ENCODE measurements at places on chromosomes 3 and 15.

GRCh38 chr15:57916695-57917094, 148.8 kb downstream of the ALDH1A2 start:
- no peak for DNase-seq

DNA sequence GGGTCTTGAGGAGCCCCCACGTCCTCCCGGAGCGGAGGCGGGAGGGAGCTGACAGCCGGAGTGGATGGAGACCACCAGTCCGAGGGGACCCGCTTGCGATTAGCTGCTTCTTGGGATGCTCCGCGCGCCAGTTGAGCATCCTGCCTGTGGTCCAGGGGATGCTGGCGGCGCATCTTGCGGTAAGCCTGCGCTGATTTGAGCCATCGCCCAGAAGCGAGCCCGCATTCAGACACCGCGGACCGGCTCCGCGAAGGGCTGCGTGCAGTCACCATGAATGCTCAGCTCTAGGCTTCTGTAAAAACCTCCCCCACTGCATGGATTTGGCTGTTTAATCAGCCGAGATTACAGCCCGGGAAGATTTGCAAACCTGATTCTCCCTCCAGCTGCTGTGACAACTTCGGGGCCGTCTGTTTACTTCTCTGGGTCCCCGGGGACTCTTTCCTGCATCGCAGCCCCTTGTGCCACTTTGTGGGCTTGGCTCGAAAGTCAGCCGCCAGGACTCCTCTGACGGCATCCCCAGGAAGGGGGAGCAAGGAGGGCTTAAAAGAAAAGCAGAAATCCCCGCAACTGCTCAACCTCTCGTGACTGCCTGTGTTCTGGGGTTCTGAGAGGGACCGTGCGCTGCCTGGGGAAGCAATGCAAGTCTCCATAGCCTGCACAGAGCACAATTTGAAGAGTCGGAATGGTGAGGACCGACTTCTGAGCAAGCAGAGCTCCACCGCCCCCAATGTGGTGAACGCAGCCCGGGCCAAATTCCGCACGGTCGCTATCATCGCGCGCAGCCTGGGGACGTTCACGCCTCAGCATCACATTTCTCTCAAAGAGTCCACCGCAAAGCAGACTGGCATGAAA, 171.1 kb downstream of the KCNAB1 start:
- peak; percentile 90 for DNase-seq

- DNase-seq: no peak
Observed at GRCh38 chr3:126529585-126530170, 5.7 kb downstream of the CHST13 start.

DNA sequence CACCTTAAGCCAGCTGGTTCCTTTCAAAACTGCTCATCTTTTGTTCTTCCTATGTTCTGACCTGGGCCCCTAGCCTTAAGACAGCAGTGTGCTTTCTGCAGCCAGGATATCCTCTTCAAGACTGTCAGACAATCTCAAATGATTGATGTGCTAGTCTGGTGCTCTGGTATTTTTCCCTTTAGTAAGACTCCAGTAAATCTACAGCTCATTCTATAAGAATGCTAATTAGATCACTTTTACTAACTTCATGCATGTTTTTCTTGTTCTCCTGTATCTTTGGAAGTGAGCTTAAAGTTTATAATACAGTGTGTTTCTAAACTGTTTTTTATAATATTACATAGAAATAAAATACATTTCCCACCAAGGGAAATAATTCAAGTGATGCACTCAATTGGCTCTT, 220.9 kb upstream of the NANOGP8 start:
- DNase-seq: no peak

DNA sequence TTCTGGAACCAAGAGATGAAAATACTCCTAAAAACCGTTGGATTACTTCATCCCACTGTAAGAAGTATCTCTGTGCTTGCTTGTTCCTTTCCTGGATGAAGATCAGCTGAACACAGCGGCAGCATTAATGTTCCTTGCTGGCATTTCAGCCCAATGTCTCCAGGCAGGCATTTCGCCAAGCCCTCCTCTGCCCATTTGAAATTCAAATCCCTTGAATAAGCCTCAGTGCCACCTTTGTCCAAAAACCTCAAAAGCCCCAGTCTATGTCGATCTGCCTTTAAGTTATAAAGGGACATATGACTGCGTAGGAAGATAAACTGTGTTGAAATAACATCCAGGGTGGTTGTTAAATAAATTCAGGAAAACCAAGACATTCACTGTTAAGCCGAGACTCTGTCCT, 156.8 kb upstream of the PDZRN3 start:
- DNase-seq: peak; percentile 43

- DNase-seq: no peak
Observed at GRCh38 chr3:13252207-13252606, 167.9 kb downstream of the NUP210 start.

- no peak for DNase-seq
Observed at GRCh38 chr15:87496795-87497194, 759.7 kb downstream of the NTRK3 start.

DNA sequence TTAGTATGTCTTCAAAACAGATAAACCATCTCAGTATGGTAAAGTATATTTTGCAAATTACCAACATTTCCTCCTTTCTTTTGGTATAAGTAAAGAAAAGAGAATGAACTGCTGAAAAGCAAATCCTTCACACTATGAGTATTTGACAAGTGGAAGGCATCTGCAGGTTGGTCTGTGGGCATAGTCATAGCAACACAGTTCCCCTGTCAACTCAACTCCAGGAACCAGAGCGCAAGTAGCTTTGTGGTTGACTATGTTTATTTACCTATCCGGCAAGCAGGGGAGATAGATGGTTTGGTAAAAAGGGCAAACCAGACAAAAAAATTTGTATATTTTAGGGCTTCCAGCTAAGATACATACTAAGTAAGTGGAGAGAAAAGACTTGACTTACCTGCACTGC, 88.3 kb upstream of the PPIB start:
- no peak for DNase-seq

- DNase-seq: no peak
Observed at GRCh38 chr15:79529157-79529785, 97.1 kb downstream of the MINAR1 start.

DNA sequence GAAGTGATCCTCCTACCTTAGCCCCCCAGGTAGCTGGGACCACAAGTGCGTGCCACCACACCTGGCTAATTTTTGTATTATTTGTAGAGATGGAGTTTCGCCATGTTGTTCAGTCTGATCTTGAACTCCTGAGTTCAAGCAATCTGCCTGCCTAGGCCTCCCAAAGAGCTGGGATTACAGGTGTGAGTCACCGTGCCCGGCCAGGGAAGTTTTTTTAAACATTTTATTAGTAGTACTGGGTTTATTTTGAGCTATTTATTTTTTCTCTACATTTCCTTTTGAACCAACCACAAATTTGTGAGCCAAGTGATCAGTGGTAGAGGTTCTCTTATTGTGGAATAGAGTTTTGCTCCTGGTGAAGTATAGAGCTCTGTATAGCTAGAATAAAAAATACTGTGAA, 33.7 kb downstream of the ARMC8 start:
- DNase-seq: no peak

DNA sequence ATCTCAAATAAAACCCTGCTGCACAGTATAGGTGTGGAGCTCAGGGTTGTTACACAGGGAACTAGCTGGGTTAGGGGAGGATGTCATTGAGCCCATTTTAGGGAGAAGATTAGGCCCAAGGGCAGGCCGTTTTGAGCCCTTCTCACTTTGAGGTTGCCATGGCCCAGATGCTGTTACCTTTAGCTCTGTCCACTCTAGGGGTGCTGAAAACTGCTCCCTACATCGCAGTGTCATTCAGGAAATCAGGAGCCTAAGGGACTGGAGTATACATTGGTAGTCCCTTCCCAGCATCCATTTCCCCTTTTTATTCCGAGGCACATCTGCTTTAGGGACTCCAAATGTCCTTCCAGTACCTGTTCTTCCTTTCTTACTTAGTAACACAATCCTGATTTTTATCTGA, 79.0 kb upstream of the SELENOK start:
- no peak for DNase-seq

DNA sequence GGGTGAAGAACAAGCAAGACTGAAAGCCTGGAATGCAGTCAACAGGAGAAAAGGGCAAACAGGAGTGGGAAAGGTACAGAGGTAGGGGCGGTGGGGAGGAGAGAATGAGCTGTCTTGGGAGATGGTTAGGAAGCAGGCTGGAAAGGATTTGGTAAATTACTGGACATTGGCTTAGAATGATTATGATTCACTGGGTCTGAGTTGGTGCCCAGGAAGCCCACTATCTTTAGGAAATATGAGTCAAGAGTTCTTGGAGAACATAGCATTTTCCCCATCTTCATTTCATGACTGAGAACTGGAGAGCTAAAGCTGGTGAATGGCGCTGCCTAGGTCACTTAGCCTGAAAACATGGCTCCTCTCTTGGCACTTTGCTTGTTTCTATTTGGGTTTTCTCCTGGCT, 74.7 kb upstream of the C3orf80 start:
- no peak for DNase-seq

DNA sequence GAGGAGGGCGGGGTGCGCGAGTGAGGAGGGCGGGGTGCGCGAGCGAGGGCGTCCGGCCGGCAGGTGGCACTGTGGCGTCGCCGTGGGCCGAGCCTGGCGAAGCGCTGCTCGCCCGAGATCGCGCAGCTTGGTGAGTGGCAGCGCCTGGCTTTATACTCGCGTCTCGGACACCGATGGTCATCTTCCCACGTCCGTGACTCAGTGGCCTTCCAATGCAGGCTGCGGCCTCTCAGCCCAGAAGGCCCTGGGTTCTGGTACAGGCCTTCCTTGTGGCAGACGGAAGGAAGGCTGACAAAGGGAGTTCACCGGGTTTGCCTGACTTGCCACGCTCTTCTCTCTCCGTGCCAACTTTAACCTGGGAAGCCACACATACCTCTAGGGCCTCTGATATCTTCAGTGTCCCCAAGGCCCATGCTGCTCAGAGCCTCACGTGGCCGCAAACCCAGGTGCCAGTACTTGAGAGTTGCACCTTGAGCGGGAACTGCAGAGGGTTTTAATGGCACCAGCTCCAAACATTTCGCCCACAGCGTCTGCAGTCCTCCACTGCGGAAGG, 195.3 kb upstream of the LYSMD4 start:
- peak; percentile 97 for DNase-seq

DNA sequence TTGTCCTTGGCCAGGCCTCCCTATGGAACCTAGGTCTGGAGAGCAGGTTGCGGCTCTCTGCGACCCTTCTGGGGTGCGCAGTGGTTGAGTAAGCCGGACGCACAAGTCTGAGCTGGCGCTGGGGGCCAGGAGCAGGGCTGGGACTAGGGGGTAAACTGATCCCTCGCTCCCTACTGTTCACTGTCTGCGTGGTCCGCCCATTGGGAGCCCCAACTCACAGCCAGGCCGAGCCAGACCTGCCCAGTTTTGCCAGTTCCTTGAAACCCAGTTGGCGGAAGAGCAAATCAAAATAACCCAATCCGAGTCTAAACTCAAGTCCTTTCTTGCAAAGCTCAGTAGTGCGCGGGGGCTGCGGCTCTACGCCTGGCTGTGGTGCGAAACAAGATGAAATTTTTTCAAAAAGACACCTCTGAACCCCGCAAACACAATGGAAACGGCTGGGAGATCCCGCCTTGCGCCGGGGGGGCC, 17.5 kb downstream of the RGMA start:
- no peak for DNase-seq

DNA sequence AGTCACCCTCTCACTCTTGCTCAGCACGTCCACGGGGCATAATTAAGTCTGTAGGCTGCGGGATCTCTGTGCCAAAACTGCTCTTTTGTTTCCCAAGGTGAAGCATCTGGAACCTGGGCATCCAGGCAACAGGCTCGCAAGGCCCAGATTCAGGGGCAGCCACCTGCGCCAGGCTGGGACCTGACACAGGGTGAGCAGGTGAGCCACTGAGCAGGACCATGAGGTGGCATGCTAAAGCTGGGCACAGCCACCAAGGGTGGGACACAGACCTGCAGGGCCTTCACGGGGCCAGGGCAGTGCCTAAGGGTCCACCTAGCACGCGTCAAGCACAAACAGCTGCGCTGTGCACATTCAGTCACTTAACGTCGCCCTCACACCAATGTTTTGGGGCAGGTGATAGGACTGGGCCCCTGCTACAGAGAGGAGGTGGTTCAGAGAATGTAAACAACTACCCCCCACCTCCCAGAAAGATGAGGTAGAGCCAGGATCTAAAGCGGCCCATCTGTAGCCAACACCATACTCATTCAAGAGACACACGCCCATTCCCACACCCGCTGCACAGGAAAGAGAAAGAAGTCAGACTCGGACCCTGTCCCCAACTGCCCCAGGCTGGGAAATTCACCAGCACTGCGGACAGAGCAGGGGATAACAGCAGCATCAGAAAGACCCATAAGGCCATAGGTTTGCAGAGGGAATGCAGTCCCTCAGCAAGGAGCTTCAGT, 16.3 kb downstream of the XXYLT1 start:
- no peak for DNase-seq

DNA sequence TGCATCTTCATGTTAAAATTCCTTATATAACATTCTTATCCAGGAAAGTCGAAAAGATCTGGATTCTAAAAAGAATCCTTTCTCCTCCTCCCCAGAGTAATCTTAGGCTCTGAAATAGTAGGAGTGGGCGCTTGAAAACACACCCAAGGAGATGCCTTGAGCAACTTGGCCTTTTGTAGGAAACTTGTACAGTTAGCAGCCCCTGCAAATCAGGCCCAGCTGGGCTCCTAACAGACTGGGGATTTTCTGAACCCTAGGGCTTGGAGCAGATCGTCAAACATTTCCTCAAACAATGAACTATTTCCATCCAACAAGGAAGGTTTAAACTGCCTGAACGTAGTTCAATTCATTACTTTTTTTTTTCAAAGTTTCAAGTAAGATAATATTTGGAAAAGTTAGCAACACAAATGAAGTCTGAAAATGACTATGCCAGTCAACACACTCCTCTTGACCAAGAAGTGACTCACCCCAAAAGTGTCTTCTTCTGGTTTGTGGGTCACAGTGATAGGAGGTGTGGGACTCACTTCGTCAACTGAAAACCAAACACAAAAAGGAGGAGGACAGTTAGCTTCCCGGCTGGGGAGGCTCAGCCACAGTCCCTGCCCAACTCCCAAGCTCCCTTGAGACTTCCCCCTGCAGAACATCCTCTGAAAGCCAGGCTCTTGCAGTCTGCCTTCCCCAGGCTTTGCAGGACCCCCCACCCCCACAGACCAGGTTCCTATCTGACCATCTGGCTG, 129.7 kb downstream of the NTRK3 start:
- DNase-seq: no peak

GRCh38 chr3:24519368-24520100, 24.9 kb upstream of the THRB start:
- DNase-seq: no peak

DNA sequence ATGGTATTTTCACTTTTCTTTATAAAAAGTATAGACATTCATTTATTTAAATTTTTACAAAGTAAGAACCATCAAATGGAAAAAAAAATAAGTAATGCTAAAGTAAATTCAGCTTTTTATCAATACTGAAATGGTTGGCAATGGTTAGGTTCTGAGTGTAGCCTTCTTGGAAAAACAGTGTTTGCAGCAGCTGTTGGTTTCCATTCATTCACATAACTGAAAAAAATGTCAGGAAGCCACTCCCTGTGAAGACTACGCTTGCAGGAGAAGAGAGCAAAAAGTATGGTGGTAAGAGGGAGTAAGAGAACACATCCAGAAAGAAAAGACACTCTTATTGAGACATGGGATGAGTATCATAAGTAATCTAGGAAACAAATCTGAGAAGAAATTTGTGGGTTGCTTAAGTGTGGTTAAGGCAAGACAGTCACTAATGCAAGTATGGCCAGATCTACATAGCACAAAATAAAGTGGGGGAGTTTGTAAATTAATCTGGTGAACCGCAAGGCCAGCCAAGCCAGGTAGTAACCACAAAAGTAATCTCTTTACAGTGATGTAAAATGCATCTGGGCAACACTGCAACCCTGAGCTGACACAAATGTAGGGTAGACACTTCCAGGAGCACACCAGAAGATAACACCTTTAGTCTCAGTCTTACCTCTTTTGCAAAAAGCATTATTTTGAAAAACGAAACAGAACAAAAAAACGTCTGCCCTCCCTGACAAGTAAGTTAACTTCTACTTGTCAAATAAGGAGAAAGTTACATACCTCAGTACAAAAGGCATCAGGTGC, 133.7 kb downstream of the IGSF11 start:
- no peak for DNase-seq
